ENCODE measurements at places on chromosomes 12 and 14.

DNA sequence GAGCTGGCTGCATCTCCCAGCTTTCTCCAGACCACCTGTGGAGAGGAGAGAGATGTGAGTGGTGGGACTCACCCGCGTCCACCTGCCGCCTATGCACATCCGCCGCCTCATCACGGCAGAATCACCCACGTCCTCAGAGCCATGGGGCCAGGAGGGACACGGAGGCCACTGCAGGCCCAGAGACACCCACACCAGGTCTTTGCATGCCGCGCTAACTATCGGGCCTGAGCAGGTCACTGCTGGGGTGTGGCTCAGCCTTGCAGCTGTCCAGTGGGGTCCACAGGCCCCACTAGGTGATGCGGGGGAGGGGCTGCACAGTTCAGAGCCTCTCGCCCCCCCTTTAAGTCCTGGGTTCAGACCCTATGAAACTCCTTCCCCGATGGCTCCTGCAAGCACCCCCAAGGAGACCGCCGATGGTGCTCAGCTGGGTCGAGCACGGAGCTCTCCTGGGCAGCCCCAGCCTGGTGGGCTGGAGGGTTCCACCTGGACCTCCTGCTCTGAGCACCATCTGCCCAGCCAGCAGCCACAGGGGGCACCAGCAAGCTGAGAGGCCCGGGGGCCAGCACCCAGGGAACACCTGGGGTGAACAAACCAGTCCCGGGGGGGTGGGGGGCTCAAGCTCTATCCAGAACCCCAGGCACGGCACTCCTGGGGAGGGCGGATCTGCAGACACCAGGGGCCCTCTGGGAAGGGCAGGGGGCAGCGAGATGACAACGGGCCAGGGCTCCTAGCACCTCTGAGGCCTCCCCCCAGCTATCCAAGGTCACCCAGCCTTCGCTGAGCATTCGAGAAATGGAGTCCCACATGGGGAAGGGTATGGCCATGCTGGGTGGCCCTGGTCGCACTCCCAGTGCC, 34.3 kb downstream of the CCNK start:
- no peak overlapping the region for H3K4me3 ChIP-seq
- no peaks in the 10 kb centered on the region for H3K4me1 ChIP-seq
- no peak for DNase-seq

DNA sequence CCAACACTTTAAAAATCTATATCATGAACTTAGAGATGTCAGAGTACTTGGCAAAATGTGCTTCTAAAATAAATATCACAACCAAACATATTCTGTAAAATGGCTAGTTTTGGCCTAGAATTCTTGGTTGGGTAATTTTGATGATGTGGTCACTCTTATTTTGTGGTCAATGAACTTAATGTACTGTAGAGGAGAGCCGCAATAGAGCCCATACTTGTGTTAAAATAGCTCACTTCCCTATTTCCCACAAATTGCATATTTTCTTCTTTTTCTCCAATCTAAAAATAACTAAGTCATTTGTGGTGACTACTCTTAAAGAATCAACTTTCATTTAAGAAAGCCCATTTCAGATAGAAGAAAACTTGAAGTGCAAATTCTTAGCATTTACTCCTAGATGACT, 619.4 kb downstream of the CCER1 start:
- H3K4me1 ChIP-seq, result peaks cover 34% of the 10 kb centered on the region
- no peak overlapping the region for H3K27ac ChIP-seq

DNA sequence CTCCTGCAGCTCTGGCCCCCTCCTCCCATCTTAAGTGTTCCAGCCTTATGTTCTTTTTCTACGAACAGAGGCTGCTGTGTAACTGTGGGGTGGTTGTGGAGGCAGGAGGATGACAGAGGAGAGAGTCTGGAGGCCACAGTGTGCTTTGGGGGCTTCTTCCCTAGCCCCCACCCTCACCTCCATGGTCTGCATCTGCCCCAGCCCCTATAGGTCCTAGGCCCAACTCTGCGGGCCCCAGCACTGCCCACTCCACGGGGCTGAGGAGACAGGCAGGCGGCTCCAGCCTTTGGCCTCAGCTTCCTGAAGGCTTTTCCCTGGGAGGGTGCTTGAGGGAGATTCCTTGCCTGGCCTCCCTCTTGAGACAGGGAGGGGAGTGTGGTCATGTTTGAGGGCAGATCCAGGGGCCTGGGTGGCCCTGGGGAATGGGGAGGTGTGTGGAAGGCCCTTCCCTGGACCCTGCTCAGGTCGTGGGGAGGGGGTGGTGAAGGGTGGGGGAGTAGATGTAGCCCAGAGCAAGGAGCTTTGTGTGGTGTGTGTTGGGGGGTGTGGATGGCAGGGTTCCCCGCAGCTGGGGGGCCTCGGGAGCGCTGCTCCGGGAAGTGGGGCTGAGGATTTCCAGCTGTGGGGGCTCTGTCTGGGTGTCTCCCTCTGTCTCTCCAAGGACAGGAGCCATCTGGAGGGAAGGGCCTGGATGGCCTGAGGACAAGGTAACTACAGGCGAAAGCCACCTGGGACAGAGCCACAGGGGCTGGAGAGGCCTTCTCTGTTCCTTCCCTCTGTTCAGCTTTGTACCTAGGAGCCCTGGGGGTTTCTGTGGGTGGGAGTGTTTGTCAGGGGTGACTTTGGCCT, 1.1 kb downstream of the SMIM41 start:
- H3K27ac ChIP-seq, result no peak overlapping the region
- H3K36me3 ChIP-seq, result peaks cover 12% of the 10 kb centered on the region
- no peak overlapping the region for H3K4me3 ChIP-seq
- no peak for DNase-seq
- peaks cover 7% of the 10 kb centered on the region for H3K27me3 ChIP-seq
- H3K4me1 ChIP-seq, result peaks cover 6% of the 10 kb centered on the region

DNA sequence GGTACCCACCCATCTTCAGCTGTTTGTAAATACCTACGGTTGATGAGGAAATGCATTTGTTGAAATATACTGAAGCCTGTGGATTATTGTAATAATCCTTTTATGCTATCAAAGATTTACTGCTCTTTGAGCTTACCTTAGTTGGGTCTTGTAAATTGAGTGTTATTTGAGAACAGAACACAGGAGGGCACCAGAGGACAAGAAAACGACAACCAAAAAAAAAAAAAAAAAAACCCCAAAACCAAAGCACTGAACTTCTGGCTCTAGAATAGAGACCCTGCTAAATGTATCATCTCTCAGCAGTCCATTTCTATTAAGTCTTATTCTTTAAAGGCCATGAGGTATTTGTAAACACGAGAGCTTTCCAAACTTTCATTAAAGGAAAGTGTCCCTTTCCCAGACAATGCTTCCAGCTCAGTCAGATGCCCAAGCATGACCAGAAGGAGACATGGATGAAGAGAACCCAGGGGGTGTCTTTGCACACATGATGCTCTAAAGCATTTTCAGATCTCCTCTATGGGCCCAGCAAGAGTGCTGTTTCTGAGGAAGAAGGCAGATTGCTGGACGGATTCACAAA, 763.9 kb downstream of the NRXN3 start:
- DNase-seq, result no peak
- peaks cover 34% of the 10 kb centered on the region for H3K4me1 ChIP-seq
- H3K27me3 ChIP-seq, result peaks cover 14% of the 10 kb centered on the region
- H3K27ac ChIP-seq, result no peak overlapping the region
- H3K4me3 ChIP-seq, result no peak overlapping the region
- H3K36me3 ChIP-seq, result no peaks in the 10 kb centered on the region

GRCh38 chr14:91311284-91311662, 66.8 kb upstream of the GPR68 start:
- H3K4me1 ChIP-seq, result no peaks in the 10 kb centered on the region
- H3K36me3 ChIP-seq, result peaks cover 29% of the 10 kb centered on the region
- H3K4me3 ChIP-seq, result no peak overlapping the region
- DNase-seq, result no peak

DNA sequence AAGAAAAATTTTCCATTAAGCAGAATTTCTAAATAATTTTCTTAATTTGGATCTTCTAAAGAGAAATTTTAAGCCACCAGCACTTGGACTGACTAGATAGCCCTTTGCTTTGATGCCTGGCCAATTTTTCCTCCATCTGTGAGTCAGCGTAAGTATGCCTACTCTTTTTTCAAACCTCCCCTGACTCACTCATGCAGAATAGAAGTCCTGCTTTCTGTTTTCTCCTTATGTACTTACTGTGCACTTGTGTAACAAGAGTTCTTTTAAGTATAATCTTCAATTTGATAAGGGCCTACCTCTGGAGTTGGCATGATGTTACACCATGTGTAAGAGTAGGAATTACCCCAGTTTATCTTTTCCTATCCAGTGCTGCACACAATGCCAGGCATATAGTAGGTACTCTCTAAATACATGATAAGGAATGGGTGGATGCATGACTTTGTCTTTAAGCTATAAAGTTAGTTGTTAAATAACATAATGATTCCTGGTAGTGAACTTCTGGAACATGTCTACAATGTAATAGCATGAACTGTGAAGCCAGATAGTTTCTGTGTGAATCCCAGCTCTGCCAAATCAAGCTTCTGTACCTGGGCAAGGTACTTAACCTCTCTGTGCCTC, 329.6 kb downstream of the TMTC2 start:
- H3K4me1 ChIP-seq, result peaks cover 24% of the 10 kb centered on the region
- no peaks in the 10 kb centered on the region for H3K27me3 ChIP-seq
- peak overlapping the region; percentile 51 for H3K27ac ChIP-seq
- H3K4me3 ChIP-seq, result no peak overlapping the region
- no peak for DNase-seq

DNA sequence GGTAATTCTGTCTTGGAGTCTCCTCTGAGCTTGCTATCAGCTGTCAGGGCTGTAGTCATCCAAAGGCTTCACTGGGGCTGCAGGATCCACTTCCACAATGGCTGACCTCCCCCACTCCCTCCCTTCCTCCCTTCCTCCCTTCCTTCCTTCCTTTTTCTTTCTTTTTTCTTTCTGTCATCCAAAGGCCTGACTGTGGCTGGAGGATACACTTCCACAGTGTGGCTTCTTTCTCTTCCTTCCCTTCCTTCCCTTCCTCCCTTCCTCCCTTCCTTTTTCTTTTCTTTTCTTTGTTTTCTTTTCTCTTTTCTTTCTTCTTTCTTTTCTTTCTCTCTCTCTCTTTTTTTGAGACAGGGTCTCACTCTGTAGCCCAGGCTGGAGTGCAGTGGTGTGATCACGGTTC, 30.6 kb downstream of the ARF6 start:
- H3K36me3 ChIP-seq, result no peaks in the 10 kb centered on the region
- no peaks in the 10 kb centered on the region for H3K27me3 ChIP-seq
- no peak for DNase-seq
- no peaks in the 10 kb centered on the region for H3K4me1 ChIP-seq
- H3K27ac ChIP-seq, result peak overlapping the region; percentile 50

DNA sequence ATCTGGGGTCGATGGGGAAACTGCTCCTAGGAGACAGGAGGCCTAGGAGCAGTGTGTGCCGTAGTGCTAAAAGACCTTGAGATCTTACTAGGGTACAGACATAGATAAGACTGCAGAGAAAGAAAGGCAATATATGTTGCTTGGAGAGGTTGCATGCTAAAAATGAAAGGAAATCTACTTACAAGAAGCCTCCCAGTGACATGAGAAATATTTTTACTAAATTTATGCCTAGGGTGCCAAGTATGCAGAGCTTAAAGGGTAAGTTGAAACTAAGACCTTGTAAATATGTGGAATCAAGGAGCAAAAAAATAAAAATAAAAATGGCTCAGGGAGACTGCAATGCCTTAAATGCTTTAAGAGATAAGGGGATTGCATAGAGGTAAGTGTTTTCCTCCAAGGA, 74.8 kb downstream of the PDE6H start:
- no peaks in the 10 kb centered on the region for H3K27me3 ChIP-seq
- no peaks in the 10 kb centered on the region for H3K36me3 ChIP-seq
- no peak overlapping the region for H3K27ac ChIP-seq
- no peak overlapping the region for H3K4me3 ChIP-seq

DNA sequence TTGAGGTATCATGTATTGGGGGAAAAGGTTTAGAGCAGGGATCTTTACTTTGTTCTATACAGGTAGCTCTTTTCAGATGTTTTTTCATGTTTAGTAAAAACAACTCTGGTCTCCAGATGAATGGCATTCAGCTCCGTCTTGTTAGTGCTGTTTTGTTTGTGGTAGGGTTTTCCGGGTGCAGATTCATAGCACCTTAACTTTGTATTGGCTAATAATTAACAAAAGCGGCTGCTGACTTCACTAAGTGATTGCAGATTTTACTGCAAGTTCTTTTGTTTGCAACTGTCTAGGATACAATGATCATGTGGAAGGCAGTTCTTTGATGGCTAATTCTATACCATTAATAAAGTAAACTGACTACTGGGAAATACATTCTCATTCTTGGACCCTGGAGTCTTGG, 32.2 kb upstream of the BHLHE41 start:
- no peak overlapping the region for H3K4me3 ChIP-seq
- H3K4me1 ChIP-seq, result no peaks in the 10 kb centered on the region
- no peak for DNase-seq

DNA sequence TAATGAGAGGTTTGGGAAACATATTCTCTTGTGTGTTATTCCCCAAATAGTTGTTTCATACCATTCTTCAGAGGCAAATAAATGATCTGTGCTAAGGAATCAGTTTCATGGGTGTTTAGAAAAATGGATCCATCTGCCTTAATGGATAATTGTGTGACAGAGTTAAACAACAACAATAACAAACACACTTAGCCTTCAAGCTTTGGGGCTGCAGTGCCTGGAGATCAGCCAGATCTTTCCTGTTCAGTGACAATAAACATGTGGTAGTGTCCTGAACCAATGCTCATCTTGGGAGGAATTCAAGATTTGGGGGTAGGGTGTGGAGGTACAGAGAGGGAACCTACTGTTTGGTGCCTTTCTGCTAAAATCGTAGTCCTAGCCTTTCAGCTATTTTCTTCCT, 93.7 kb upstream of the PRICKLE1 start:
- H3K36me3 ChIP-seq, result no peaks in the 10 kb centered on the region
- H3K27ac ChIP-seq, result no peak overlapping the region
- H3K4me1 ChIP-seq, result peaks cover 22% of the 10 kb centered on the region
- H3K27me3 ChIP-seq, result no peaks in the 10 kb centered on the region
- H3K4me3 ChIP-seq, result no peak overlapping the region
- DNase-seq, result no peak

GRCh38 chr12:727321-727720, 25.1 kb upstream of the WNK1 start:
- no peak overlapping the region for H3K27ac ChIP-seq
- peaks cover 31% of the 10 kb centered on the region for H3K4me1 ChIP-seq
- DNase-seq, result no peak
- no peak overlapping the region for H3K4me3 ChIP-seq
- no peaks in the 10 kb centered on the region for H3K36me3 ChIP-seq

DNA sequence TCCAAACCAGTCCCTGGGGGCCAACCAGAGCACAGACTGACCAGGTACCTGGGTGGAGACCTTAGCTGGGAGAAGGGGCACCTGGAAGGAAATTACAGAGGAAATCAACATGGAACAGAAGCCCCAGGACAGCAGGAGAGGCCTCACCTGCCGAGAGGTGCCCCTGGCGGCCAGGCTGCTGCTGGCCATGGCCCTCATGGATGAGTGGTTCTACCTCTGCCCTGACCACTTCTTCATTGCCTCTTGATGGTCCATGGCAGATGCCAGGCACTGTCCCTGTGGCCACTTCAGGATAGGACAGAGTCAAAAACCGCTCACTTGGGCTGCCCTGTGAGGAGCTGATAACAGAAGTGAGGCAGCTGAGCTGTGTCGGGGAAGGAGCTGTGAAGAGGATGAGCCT, 73.1 kb upstream of the GNG2 start:
- no peaks in the 10 kb centered on the region for H3K4me1 ChIP-seq
- peaks cover 58% of the 10 kb centered on the region for H3K27me3 ChIP-seq
- no peak for DNase-seq
- no peak overlapping the region for H3K4me3 ChIP-seq
- H3K36me3 ChIP-seq, result peaks cover 2% of the 10 kb centered on the region
- H3K27ac ChIP-seq, result no peak overlapping the region

- H3K4me1 ChIP-seq, result peaks cover 90% of the 10 kb centered on the region
- H3K27me3 ChIP-seq, result no peaks in the 10 kb centered on the region
- no peaks in the 10 kb centered on the region for H3K36me3 ChIP-seq
- no peak overlapping the region for H3K4me3 ChIP-seq
- peak overlapping the region; percentile 70 for H3K27ac ChIP-seq
- no peak for DNase-seq
Measured at GRCh38 chr12:57839996-57840395, 6.5 kb downstream of the CTDSP2 start.

Data from mesothelial cell of epicardium (in vitro differentiated cells).